ENCODE measurements at places on chromosomes 7 and 10.

DNA sequence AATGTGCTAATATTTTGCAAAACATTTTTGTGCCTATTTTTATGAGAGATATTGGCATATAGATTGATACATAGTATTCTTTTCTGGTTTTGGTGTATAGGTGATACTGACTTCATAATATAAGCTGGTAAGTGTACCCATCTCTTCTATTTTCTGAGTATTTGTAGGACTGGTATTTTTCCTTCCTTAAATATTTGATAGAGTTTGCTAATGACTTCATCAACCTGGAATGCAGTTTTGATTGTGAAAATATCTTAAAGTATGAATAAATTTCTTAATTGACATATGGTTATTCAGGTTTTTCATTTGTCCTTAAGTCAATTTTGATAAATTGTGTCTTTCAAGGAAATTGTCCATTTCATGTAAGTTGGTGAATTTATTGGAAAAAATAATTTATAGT lies 6.1 kb upstream of the SCRN1 start:
- peak; percentile 24 for DNase-seq

DNA sequence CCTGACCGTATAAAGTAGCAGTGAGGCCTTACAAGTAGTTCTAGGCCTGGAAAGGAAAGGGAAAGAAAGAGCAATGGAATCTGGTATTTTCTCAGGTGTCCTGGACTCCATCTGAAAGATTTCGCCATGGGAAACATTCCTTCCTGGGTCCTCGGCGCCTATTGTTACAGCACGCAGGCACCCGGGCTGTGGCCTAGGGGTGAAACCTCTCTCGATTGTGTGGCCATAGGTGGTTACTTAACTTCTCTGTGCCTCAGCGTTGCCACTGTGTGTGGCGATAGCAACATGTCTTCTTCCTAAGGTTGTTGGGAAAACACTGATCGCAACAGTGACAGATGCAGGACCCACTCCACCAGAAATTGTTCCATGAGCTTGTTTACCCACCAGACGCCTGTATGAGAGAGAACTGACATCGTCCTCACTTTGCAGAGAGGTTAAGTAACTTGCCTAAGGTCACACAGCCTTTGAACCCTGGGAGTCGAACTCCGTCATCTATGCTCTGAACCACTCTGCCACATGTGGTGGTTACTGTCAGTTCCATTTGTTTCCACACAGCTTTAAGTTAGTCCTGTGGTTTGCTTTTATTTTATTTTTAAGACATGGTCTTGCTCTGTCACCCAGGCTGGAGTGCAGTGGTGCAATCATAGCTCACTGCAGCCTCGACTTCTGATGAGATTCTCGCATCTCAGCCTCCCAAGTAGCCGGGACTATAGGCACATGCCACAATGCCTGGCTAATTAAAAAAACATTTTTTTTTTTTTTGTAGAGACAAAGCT lies 73.4 kb downstream of the LHPP start:
- no peak for DNase-seq

- peak; percentile 68 for DNase-seq
Measured at GRCh38 chr10:93548376-93549071, 17.9 kb upstream of the FFAR4 start.

- DNase-seq, result no peak
Measured at GRCh38 chr10:86744067-86744725, 12.2 kb upstream of the BMPR1A start.

GRCh38 chr10:116765648-116766081 lies 23.3 kb upstream of the HSPA12A start:
- DNase-seq, result peak; percentile 17

DNA sequence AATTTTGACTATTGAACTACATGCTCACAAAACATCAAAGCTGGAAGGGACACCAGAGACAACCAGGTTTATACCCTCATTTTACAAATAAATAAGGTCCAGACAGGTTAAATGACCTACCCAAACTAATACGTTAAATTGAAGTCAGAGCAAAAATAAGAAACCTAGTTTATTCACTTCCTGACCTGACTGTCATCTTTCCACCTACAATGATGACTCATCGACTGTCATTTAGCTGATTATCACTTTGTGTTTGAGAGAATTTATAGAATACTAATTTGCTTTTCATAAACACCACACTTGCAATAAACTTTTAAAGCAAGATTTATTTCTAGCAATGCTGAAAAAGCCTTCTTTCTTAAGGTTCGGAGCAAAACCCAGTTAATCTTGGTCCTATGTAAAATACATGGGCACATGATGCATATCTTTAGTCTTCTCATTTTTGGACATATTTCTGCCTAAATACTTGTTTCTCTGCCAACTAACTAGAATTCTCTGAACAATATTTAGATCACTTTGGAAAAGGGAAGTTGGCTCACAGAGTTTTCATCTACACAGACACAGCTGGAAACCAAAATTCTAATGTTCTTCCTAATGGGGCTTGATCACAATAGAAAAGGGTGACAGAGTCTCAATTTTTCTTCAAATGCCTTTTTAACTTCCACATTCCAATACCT lies 16.7 kb upstream of the LRRN3 start:
- no peak for DNase-seq

DNA sequence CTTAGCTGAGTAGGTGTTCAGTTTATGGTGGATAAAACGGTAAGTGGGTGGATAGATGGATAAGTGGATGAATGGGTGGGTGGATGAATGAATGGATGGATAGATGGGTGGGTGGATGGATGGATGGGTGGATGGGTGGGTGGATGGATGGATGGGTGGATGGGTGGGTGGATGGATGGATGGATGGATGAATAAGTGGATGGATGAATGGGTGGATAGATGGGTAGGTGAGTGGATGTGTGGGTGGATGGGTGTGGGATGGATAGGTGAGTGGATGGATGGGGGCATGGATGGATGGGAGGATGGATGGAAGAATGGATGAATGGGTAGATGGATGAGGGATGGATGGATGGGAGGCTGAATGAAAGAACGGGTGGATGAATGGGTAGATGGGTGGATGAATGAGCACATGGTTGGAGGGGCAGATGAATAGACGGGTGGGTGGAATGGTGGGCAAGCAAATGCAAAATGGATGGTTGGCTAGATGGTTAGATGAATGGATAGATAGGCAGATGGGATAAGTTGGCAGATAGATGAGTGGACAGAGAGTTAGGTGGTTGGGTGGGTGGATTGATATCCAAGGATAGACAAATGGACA lies 25.7 kb downstream of the ELN start:
- DNase-seq, result no peak

- no peak for DNase-seq
Measured at GRCh38 chr7:54559401-54559800, 17.2 kb downstream of the VSTM2A start.

GRCh38 chr10:111316722-111317212 lies 239.9 kb downstream of the ADRA2A start:
- DNase-seq, result no peak

DNA sequence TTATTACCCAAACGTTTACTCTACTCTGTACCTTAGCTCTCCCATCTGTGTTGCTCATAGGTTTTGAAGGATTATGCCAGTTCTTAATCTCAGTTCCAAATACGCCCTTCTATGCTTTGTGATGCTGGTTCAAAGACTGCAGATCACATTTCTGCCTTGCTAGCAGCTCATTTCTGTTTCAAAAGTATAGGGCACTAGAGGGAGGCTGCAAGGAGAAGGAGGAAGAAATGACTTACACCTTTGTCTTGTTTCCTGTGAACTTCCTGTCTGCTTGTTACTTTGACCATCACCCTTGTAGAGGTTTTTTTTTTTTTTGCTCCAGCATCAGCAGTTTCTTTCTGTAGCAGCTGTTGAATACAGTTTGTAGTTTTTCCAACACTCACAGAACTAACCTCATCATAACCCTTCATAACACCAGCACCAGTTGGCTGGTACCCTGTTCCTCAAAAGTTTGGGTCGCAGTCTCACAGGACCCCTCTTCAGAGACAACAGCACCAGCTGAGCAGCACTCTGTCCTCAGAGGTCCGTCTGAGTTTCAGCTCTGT lies 16.5 kb downstream of the SLK start:
- DNase-seq, result no peak

- DNase-seq, result peak; percentile 85
Measured at GRCh38 chr7:12646139-12646538, 41.3 kb upstream of the ARL4A start.

- no peak for DNase-seq
Measured at GRCh38 chr10:80579181-80579763, 41.6 kb downstream of the SH2D4B start.

- DNase-seq, result no peak
Measured at GRCh38 chr10:122450353-122450990, 4.0 kb upstream of the ARMS2 start.

GRCh38 chr7:96701258-96701657 lies 8.4 kb downstream of the SEM1 start:
- DNase-seq, result no peak

- DNase-seq, result no peak
Measured at GRCh38 chr10:116398224-116398623, 29.4 kb upstream of the PNLIPRP3 start.

- peak; percentile 78 for DNase-seq
Measured at GRCh38 chr7:36045326-36045725, 107.7 kb upstream of the EEPD1 start.

DNA sequence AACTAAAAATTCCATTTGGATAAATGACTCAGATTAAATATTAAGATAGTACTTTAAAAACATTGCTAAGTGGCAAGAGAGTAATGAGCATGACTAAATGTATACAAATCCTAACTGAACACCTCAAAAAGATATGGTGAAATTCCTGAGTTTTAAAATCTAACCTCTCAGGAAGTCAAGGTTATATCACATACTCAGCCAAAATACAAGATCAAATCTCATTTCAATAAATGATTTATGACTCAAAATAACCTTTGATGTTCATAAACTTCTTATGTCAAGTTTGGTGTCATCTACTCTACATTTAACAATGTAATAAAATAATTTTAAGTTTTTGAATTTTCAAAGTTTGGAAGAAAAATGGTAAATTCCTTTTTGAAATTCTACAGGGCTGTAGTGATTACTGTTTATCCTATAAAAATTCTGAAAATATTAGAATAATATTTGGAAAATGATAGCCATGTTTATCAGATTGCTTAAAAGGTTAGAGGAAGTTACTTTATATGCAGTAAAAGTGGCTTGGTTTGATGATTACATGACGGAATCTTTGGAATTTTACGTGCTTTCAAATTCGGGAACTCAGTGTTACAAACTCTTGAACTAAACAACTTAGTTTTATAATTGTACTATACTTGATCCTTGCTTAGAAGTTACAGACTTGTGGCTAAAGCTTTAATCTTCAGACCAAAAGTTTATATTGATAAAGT lies 43.7 kb downstream of the ASZ1 start:
- peak; percentile 16 for DNase-seq

DNA sequence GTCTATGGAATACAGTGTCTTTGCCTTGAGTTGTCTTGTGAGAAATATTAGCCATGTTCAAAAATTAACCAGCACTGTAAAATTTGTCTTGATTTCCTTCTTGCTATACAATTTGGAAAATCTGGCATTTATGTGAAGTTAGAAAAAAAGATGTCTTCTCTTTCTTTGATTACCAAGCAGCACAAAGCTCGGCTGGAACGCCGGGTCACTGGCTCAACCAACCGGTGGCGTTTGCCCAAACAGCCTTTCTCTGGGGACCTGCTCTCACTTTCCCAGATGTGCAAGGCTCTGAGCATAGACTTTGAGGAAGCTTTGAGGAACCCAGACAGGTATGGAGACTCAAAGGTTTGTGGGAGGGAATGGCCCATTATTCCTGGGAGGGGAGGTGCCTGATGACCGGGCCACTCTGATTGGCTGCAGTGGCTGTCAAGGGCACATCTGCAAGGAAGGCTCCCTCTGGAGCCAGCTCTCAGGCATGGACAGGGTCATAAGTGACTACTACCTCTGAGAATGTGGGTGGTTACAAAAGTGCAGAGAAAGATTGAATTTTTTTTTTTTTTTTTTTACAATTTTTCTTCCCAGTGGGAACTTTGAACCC lies 5.6 kb downstream of the BTBD16 start:
- DNase-seq, result peak; percentile 83

- DNase-seq, result no peak
Measured at GRCh38 chr10:42768581-42769152, 13.9 kb upstream of the BMS1 start.

GRCh38 chr7:103687951-103688350 lies 241.9 kb upstream of the SLC26A5 start:
- DNase-seq, result no peak

DNA sequence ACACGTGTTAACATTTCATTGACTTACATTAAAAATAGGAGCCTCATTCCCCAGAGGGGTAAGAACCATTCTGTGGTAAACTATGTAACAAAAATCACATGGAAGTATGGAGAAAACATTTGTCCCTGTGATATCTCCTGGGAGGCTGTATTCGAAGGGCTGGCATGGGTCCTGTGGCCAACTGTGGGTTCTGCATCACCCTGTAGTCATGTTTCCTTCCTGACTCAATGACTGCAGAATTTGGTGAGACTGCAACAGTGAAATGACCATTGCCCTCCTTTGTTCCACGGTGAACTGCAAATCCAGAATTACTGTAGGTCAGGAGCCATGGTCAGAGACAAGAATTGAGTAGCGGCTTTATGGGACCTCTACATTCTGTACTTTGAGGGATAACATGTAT lies 3.6 kb upstream of the ZEB1 start:
- peak; percentile 79 for DNase-seq

GRCh38 chr7:121752706-121753105 lies 120.3 kb upstream of the PTPRZ1 start:
- DNase-seq, result peak; percentile 27

DNA sequence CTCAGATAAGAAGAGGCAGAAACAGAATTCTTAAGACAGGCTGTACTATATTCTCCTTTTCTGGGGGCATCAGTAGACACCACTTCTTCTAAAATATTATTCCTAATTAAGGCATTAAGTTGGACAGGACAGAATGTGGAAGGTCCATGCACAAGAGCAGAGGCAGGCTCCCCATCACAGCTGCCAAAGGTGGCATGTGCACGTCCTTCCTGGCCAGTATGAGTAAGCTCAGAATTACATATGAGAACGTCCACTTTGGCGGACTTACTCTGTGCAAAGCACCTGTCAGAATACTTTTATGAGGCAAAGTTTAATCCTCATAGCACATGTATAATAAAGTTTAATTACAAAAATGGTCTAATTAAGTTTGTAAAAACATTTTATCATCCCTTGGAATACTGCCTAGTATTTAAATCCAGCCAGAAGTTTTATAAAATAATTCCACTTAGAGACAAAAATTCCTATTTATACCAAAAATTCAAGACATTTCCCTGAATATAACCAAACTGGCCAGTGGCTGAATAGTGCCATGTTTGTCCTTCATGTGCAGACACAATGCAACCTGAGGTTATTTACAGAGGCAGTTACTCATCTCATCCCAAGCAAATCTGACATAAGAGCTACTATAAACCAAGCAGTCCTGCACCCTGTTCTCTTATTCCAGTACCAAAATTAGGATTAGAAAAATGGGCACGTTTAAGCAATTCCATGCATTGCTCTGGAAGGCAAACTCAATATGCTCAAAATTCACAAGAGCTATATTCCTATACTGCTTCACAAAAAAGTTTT lies 65.5 kb downstream of the CACUL1 start:
- DNase-seq, result no peak

GRCh38 chr7:128084896-128085608 lies 53.8 kb upstream of the LRRC4 start:
- DNase-seq, result peak; percentile 93

Data from EH (cell line).